Activated CD8-positive, alpha-beta T cell treated with anti-CD3 and anti-CD28 coated beads for 36 hours (primary cell): ENCODE measurements at places on chromosomes 2 and 18.

- no peak for DNase-seq
These were observed 21.2 kb upstream of the ODC1 start for GRCh38 chr2:10469301-10469700.

GRCh38 chr18:33585431-33585775 is 7.4 kb downstream of the ASXL3 start:
- no peak for DNase-seq

DNA sequence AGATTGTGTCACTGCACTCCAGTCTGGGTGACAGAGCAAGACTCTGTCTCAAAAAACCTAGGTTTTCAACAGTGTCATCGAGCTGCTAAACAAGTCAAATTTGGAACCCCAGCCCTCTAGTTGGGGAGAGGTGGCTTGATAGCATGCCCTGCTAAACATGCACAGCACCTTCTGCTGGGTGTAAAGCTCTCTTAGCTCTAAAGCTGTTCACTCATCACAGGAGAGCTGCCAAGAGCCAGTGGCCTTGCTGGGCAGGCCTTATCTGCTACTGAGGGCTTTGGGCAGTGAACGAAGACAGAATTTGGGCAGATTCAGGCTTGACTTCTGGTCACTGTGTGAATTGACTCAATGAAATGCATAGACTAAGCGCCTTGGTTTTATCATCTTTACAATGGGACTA is 101.3 kb downstream of the LYPD1 start:
- no peak for DNase-seq

DNA sequence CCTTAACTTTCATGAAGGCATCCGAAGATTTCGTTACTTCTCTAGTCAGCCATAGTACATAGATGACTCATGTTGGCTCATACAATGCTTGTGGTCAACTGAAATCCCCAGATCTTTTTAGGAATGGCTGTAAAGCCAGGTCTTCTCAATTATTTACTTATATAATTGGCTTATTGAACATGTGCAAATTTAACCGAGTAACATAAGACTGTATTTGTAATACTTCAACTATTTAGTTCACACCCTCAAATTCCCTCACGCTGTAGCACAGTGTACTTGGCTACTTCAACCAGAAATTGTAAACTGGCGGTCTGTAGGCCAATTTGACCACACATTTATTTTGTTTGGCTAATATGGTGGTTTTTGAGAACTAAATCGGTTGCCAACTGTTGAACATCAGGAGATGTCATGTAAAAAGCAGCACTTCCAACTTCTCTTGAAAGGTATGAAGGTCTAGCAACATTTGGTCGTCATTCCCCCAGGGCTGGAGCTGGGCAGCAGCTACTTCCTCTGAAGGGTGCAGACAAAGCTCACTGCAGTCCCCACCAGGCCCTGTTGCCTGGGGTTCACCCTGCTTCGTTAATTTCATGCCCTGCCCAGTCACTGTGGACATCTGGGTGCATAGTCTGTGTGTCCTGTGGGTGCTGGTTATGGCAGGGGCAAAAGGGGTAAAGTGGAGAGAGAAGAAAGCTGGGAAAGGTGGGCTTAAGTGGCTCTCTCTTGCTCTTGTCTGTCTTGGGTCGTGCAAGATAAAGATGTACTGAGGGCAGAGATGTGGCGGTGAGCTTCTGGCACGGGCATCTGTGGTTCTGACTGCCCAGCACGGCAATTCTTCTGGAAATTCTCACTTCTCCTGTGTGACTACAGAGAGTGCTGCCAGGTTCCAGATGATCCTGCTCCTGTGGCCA is 3.2 kb upstream of the SH3RF3 start:
- DNase-seq, result no peak

DNA sequence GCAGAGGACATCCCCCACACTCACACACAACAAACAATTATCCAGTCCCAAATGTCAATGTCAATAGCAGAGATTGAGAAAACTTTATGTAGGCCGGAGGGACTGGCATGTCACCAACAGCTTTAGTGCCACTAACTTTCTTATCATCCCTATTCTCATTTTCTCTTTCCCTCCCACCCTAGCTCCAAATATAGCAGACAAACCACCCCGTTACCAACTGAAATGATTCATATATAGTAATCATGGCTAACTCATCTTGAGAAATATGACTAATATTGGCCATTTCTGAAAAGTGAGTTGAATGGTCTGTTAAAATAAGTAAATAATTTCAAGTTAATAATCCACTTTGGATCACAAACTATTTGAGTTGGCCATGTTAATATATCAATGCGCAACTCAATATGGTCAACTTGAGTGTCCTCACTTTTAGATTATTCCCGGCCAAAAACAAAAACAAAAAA is 242.1 kb upstream of the RND3 start:
- no peak for DNase-seq

- DNase-seq, result no peak
These were observed 418.0 kb upstream of the TNP1 start for GRCh38 chr2:217277646-217278398.

GRCh38 chr18:22334567-22334966 is 83.1 kb downstream of the CTAGE1 start:
- no peak for DNase-seq

GRCh38 chr2:214775971-214776370 is 33.5 kb downstream of the BARD1 start:
- no peak for DNase-seq

DNA sequence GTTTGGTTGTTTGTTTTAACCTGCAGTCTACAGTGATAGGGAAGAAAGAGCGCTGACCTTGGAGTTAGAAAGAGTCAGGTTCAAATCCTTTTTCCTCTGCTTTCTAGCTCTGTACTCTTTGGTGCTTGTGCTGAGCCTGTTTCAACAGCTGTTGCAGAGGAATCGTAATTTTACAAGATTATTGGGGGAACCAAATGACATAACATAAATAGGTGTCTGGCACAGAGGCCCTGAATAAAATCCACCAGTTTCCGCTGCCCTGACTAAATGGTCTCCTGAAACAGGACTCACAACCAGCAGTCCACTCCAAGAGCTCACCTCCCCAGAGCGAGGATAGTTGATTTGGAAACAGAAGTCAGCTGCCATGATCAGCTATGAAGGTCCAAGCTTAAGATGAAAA is 125.0 kb upstream of the CDC42EP3 start:
- DNase-seq, result no peak
